Activated CD4-positive, alpha-beta T cell treated with anti-CD3 and anti-CD28 coated beads, Interleukin-10, Interleukin-2, amounts not matched to agents 100 ng/mL and 50 ng/mL, durations not matched to agents 16 hours and 8 hours (primary cell): ENCODE measurements at places on chromosomes 12 and 14.

DNA sequence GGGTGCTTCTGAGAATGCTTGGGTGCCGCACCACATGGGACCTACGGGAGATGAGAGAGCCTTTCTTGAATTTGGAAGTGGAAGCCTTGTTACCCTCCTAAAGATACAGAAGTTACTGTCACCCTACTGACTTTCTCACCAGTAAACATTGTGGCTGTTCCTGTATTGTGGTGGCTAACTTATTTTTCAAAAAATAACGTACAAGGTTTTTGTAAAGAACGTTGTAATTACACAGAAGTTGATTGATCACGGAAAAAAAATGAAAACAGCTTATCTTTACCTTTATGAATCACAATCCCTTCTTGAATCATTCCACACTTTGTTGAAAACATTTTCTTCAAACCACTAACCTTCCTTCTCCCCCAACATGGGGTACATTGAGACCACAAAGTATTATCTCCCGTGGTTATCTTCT lies 22.0 kb upstream of the PPFIBP1 start:
- peak; percentile 79 for DNase-seq

- DNase-seq = no peak
These were observed 222.5 kb upstream of the RTL1 start for GRCh38 chr14:101125719-101126651.

DNA sequence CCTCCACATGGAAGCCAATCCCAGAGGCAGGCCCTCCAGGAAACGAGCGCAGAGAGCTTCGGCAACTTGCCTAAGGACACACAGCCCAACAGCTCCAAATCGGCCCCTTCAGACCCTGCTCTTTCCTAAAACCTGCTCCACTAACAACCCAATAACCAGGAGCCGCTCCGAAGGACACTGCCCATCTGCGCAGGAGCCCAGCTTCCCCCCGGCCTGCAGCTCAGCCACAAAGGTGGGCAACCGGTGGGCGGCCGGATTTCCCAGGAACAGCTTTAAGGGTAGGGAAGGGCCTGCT lies 13.6 kb downstream of the RAB35 start:
- DNase-seq = no peak

GRCh38 chr14:89369656-89370055 lies 47.4 kb downstream of the FOXN3 start:
- DNase-seq = no peak

DNA sequence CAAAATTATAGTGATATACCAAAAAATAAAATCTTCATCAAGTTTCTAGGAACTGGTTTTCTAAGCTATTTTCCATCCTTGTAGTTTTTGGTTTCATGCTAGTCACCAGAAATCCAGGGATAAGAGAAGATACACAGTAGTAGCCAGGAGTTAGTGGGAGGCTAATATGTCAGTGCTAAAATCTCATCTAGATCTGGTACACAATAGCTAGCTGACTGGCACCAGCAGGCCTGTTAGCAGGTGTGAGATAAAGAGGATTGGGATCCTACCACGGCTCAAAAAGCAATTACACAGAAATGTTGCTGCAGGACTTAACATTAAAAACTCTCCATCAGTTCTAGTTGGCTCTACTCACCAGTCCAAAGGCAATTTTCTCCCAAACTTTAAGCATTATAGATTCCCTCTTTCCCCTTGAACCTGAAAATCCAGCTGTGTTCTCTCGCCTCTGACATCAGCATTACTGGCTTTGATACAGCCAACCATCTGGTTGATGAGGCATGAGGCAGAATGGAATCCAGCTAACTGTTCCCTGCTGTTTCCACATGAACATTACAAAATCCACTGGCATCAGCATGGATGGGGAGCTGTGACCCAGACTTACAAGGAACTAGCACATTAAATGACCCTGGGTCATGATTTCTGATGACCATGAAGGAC lies 41.8 kb upstream of the CCDC196 start:
- no peak for DNase-seq

DNA sequence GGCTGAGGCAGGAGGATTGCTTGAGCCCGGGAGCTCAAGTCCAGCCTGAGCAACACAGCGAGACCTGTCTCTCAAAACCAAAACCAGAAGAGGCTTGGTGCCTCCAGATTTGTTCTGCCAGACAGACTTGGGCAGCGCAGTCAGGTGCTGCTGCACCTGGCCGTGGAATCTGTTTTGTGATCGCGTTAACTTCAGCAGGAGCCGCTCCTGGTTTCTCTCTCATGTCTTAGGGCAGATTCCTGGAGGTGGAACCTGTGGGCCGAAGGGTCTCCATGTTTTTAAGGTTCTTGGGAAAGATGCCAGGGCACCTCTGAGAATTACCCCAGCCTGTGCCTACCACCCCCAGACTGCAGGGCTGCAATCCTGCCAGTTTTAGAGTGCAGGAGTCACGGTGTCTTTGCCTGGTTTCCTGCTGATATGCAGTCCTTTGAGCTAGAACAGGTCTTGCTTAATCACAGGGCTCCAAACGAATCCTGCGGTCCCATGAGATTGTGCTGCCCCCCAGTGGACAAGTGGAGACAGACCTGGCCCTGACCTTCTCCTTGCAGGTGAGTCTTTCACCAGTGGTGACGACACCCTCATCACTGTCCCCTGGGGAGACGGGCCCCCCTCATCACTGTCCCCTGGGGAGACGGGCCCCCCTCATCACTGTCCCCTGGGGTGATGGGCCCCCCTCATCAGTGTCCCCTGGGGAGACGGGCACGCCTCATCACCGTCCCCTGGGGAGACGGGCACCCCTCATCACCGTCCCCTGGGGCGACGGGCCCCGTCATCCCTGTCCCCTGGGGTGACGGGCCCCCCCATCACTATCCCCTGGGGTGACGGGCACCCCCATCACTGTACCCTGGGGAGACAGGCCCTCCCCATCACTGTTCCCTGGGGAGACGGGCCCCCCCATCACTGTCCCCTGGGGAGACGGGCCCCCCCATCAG lies 37.6 kb downstream of the PACS2 start:
- DNase-seq = peak; percentile 89

DNA sequence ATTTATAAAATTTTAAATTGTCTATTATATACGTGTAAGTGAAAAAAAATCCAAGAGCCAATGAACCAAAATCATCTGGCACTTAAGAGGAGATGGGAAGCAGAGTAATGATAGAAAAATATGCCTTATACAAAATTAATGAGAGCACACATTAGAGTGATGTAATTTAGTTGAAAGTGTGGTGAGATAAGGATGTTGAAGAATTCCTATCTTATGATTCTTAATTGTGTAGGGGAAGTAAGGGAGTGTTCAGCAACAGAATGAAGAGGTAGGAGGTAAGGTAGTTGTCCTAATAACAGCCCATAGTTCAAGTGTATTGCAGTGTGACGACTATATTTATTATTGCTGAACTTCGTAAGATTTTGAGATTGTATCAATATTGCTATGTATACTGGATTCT lies 843.4 kb upstream of the FLRT2 start:
- no peak for DNase-seq

DNA sequence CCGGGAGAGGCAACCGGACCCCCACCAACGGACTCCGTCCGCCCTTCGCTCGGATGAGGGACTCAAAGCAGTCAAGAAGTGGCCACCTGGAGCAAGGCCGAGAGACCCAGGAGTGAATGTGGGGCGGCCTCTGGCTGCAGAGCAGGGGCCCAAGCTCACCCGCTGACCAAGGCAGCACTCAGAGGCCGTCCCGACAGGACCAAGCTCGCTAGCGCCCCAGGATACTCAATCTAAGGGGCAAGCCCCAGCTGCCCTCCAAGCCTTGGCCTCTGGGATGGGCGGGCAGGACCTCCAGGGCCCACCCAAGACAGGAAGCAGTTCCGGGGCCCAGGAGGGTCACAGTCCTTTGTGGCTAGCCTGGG lies 936 bp downstream of the AKT1 start:
- DNase-seq = no peak

- peak; percentile 63 for DNase-seq
These were observed 40.5 kb upstream of the KCNA5 start for GRCh38 chr12:5003025-5003666.

DNA sequence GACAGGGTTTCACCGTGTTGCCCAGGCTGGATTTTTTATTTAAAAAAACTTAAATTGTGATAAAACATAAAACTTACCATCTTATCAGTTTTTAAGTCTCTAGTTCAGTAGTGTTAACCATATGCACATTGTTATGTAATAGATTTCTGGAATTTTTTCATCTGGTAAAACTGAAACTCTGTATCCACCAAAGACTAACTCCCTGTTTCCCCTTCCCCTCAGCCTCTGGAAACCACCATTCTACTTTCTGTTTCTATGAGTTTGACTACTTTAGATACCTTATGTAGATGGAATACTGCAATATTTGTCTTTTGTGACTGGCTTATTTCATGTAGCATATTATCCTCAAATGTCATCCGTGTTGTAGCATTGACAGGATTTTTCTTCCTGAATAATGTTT lies 12.8 kb upstream of the PLEKHG3 start:
- DNase-seq = no peak

GRCh38 chr12:105539735-105540134 lies 209.2 kb downstream of the C12orf75 start:
- DNase-seq = no peak

- DNase-seq = no peak
These were observed 55.9 kb upstream of the SRSF5 start for GRCh38 chr14:69711065-69711464.

DNA sequence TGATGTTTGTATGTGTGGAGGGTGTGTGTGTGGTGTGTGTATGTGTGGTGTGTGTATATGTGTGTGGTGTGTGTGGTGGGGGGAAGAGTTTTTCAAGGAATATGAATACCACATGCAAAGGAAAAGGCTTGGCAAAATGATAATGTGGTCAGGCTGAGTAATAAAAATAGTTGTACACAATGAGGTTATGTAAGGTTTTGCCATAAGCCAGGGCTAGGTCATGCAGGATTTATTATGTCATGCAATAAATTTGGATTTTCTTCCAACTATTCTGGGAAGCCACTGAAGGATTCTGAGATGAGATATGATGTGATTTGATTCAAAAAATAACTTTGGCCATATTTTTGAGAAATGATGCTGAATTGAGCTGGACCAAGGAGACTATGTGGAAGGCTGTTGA lies 1191.6 kb upstream of the SEL1L start:
- DNase-seq = no peak

- no peak for DNase-seq
These were observed 5.4 kb downstream of the TTC7B start for GRCh38 chr14:90810806-90811205.

GRCh38 chr12:12788675-12789368 lies 3.4 kb downstream of the APOLD1 start:
- DNase-seq = peak; percentile 83

DNA sequence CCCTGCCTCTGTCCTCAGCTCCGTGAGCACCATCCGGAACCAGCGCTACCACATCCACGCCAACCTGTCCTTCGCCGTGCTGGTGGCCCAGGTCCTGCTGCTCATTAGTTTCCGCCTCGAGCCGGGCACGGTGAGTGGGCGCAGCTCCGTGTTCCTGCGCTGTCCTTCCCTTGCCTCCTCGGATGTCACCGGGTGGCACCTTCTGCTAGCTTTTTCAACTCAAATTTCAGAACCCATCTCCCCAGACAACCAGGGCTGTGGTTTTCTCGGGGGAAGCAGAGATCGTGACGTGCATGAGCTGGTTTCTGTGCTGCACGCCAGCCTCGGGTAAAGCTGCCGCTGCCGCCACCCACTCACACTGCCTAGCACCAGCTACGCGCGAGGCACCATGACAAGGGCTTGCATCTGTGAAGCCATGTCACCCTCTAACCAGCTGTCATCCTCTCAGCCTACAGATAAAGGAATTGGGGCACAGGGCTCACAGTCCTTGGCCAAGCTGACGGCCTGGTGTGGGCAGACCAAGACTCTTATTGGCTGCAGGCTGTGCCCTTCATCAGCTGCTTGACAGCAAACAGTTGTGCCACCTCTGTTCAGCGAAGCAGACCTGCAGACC lies 152.1 kb downstream of the ADGRD1 start:
- peak; percentile 73 for DNase-seq

DNA sequence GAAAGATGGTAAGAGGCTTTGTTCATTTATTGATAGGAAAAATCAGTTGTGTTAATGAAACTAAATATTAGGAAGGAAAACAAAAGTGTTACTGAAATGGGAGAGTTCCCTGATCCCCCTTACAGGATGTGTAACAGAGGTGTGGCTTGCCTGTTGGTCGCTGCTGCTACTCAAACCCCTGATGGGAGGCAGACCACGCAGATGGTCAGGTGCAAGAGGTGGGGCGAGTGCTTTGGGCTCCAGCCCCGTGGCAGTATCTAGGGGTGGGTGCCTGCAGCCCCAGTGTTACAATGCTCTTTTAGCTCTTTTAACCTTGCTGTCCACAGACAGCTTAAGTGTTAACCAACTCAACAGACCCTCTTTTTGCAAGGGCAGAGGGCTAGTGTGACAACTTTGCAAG lies 319.6 kb upstream of the DCN start:
- no peak for DNase-seq

- no peak for DNase-seq
These were observed 67.0 kb upstream of the ARHGAP5 start for GRCh38 chr14:32009976-32010581.

DNA sequence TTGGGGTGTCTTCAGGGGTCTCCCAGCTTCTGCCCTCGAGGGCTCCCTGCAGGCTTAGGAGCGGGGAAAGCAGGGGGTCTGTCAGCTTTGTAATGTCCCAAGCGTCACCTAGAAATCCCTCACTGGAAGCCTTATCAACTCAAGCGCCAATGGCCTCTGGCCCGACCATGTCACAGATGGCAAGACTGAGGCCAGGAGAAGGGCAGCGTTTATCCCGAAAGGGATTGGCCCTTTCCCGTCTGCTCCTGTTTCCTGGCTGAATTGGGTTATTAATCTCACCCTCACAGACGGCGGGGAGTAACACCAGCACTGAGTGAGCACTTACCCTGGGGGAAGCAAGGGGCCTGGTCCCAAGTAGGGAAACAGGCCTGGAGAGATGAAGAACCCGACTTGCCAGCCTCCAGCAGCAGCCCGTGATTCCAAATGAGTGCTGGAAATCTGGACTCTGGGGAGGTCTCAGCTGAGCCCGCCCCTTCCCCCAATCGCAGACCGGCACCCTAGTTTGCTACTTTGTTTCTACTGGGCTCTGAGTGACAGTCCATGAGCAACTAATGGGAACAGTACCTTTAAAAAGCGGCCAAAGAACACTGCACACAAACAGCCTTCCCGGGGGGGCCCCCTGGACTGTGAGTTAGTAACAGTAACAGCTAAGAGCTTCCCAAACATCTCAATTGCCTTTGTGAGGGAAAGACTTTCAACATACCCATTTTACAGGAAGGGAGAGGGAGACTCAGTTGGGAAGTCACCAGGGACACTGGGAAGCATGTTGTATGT lies 2.1 kb upstream of the NCOR2 start:
- DNase-seq = no peak

- no peak for DNase-seq
These were observed 43.2 kb downstream of the TRAFD1 start for GRCh38 chr12:112168561-112168971.

- DNase-seq = peak; percentile 39
These were observed 51.0 kb downstream of the WDHD1 start for GRCh38 chr14:54975856-54976255.

DNA sequence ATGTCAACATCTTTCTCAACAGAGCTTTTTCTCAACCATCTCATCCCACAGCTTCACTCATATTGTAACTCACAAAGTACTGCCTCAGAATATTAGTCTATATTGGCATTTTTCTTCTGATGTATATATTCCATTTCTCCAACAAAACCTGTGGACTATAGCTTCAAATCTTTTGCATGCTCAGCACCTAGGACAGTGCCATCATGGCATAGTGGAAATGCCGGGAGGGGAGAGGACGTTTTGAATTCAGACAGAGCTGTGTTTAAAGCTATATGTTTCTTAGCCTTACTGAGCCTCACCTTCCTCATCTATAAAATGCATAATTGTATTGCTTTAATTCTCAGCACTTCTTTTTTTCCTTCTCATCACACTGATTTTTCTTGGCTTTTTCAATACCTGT lies 452.6 kb downstream of the GALC start:
- no peak for DNase-seq

GRCh38 chr12:92332552-92332951 lies 186.9 kb upstream of the BTG1 start:
- no peak for DNase-seq
